NCI-H2081 (cell line): ENCODE measurements at places on chromosomes 16 and 17.

DNA sequence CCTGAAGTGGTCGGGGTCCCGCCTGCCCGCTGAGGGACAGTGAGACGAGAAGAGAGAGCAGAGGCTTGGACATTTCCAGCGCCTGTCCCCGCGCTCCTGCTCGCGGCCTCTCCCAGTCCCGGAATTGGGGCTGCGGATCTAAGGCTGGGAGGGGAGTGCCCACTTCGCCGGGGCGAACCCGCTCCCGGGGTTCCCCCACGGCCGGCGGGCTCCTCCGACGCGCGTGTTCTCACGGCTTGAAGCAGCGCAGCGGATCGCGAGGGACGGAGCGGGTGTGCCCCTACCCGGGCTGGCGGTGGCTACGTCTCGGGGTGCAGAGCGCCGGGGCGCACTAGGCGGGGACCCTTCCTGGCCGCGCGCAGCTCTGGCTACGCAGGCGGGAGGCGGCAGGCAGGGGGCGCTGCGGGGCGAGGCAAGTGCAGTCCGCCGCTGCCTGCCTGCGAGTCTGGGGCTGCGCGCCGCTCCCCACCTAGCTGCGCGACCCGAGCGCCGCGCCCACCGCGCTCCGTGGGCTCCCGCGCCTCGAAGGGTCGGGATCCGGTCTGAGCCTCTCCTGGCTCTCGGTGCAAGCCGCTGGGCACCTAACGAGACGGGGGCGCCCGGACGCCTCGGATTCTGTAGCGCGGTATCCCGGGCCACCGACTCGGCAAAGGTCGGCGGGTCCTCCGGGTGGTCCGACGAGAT lies 1.2 kb downstream of the NGFR start:
- peak; percentile 40 for DNase-seq

DNA sequence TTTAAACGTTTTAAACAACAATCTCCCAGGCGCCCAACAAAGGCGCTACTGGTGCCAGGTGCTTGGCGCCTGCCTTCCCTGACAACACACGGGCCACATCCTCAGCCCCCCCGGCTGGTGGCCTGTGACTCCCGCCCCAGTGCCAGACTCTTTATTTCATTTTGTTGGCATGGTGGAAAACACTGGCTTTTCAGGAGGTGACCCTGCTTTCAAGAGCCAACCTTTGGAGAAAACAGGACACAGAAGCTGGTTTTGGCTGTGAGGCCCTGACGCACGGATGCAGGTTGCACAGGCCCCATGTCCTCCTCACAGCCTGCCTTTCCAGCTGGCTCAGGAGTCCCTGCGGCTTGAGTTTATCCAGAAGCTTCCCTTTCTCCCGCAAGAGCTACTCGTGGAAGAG lies 100.0 kb downstream of the METRNL start:
- peak; percentile 32 for DNase-seq

DNA sequence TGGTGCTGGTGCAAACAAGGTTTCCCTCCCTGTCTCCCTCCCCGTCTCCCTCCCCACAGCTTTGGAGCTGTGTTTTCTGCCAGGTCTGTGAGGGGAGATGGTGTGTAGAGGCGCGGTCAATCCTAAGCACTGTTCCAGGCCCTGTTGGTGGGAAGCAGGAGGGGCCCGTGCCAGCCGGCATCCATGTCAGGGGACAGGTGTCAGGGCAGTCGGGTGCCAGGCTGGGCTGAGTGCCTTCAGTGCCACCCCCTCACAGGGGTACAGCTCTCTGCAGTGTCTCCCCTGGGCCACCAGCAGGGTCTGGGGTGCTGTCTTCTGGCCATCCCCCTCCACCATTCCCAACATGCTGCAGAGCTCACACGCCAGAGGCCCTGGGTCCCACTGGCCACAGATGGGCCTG lies 73.6 kb downstream of the KLHDC4 start:
- DNase-seq, result no peak

- no peak for DNase-seq
These were observed 5.9 kb downstream of the RETREG3 start for GRCh38 chr17:42603318-42603717.

DNA sequence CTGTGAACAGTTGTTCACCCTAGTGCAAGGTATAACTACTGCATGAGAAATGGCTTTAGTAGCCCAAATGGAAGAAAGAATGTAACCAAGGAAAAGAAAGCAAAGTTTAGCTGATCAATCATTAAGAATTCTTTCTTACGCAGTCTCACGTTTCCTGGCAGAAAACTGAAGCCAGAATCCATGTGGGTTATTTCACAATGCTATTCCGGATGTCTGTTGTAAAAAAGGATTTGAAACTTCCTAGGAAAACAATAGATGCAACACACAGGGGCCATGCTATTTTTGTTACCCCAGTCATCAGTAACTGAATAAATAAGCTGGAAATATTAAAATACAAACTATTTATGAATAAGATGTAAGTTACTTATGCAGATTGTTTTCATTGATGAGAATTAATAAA lies 802.5 kb downstream of the CDH8 start:
- no peak for DNase-seq

DNA sequence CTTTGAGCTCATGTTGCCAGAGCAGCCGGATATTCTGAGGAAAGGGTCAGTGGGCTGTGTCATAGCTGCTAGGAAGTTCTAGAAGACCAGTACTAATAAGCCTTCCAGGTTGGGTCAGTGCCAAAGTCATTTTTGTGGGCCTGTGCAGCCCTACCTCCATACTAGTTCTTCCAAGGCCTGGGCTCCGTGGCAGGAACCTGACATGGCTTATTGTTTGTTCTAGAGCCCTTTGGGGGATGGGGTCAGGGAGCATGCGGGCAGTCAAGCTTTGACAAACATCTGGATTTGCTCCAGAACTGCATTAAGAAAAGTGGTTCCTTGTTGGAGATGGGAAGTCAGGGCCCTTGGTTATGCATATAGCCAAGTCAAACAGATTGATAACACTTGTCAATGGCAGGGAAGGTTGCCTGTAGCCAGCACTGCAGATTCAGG lies 7.6 kb downstream of the ALKBH5 start:
- DNase-seq, result no peak

DNA sequence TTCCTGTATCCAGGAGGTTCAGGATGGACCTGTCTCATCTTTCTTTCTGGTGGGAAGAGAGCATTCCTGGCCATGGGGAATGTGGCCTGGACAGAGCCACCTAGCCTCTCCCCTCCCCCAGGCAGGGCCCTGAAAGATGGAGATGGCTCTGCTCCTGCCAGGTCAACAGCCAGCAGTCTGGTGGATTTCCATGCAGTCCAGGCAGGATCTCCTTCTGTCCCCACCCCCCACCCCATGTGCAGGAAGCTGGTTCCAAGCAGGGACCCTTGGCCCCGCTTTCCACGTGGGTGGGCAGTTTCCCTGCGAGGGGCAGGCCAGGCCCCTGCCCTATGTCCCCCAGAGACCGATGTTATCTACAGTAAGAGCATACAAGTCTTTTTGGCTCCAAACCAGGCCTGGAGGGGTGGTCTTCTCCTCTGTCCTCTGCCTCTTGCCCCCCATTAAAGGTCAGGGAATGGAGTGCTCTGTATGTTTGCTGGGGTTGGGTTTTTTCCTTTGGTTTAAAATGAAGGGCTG lies 240.5 kb downstream of the SEC14L1 start:
- DNase-seq, result no peak

- DNase-seq, result peak; percentile 75
These were observed 7.6 kb upstream of the PKMYT1 start for GRCh38 chr16:2987833-2988232.

GRCh38 chr16:20515688-20516090 lies 60.5 kb downstream of the ACSM2B start:
- DNase-seq, result no peak

DNA sequence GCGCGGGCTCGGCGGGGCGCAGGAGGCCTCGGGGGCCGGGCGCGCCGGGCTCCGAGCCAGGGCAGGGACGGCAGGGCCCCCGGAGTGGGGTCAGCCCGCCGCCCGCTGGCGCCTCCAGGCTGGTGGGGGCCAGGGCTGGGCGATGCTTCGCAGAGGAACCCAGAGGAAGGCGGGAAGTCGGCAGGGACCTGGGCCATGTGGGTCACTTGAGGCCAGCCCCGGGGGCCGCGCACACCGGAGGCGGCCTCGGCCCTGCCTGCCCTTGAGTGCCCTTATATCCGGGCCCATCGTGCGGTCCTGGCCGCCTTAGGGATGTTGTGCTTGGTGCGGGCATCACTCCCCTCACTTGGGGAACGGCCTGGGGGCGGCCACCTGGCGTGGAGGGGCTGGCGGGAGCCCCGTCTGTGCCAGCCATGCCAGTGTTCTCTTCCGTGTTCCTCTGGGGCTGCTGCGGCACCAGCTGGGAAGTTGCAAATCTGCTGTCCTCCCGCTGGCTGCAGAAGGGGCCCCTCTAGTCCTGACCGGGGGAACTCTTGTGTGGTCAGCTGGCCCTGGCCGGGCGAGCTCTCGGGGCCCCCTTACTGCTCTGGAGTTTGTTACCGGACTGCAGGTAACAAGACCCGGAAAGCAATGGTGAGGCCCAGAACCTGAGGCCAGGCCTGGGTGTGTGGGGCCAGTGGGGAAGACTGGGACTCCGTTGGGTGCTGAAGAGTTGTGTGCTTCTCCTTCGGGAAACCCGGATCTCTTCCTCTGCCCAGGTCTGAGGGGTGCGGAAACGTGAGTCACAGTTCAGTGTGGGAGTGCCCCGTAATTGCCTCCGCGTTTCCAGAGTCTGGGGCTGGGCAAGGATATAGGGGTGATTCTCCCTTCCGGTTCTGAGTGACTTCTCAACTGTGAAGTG lies 849 bp downstream of the CAPN15 start:
- DNase-seq, result no peak

- no peak for DNase-seq
These were observed 88.9 kb downstream of the C16orf78 start for GRCh38 chr16:49462362-49462988.
